Liver (tissue), 10 donors: ENCODE measurements at places on chromosomes 2 and 18. TPM values are rescaled to one million over a fixed set of nuclear protein-coding genes. Genes with fewer than 3 reads are reported as not detected.

NFATC1 gene
- total RNA-seq = 1.6 TPM

RAX gene
- not detected for total RNA-seq

DNA sequence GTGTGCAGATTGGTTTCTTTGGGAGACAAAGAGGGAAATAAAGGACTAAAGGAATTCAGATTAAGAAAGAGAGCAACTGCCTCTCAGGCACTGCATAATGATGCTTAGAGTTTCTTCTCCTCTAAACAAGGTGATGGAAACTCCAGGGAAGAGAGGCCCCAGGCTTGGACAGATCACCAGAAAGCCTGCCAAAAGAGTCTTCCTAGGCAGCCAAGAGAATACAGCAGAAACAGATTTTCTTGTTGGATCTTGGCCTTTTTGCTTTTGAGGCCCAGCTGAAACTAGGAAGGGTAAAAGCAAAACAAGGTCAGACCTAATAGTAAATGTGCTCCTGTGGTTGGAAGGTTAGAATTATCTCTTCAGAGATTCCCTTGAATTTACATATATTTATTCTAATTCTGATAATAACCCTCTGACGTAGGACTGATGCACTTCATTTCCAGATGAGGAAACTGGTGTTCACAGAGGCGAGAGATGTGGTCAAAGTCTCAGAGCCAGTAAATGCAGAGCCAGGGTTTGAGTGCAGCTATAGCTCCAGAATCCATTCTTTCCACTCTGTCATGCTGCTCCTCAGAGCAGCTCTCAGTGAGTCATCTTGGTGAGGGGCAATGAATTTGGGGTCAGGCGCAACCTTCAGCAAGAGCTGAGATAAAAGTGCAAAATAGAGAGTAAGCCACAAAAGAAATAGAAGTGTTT is 142.3 kb upstream of the FBXO11 start:
- no peak overlapping the region for H3K4me3 ChIP-seq
- H3K36me3 ChIP-seq = no peaks in the 10 kb centered on the region
- DNase-seq = no peak
- H3K27me3 ChIP-seq = no peaks in the 10 kb centered on the region
- H3K27ac ChIP-seq = no peak overlapping the region

GRCh38 chr2:30588994-30589393 is 141.9 kb downstream of the LCLAT1 start:
- H3K36me3 ChIP-seq = no peaks in the 10 kb centered on the region
- no peak overlapping the region for H3K27ac ChIP-seq
- H3K27me3 ChIP-seq = no peaks in the 10 kb centered on the region

GRCh38 chr2:1016500-1016899 is 65.9 kb downstream of the SNTG2 start:
- DNase-seq = no peak
- H3K4me1 ChIP-seq = no peaks in the 10 kb centered on the region
- no peaks in the 10 kb centered on the region for H3K27me3 ChIP-seq

- no peaks in the 10 kb centered on the region for H3K36me3 ChIP-seq
- DNase-seq = no peak
- no peak overlapping the region for H3K4me3 ChIP-seq
- no peaks in the 10 kb centered on the region for H3K27me3 ChIP-seq
These were observed 6.1 kb downstream of the BMP10 start for GRCh38 chr2:68865108-68865507.
